ENCODE measurements at places on chromosomes 1 and 21.

DNA sequence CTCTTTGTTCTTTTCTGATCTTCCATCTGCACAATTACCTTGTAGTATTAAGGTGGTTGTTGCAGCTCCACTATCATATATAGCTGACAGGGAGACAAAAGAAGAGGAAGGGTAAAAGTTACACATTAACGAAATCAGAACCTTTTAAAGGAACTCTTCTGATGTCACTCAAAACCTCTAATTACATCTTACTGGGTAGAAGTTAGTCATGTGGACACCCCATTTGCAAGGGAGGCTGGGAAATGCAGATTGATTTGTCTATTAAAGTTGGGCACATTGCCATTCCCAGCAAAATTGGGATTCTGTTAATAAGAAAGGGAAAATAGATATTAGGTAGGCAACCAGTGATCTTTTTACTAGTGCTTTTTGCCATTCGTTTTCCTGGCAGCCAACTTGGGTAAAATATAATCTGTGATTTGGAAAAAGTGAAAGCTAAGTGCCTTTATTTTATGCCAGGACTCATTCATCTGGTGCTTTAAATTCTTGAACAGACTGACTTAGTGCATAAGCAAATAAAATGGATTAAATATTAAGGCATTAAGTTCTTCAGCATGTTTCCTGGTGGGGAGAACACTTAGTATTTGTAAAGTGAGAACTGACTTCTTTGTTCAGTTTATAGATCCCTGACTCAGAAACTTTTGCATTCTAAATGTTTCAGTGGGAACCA is 71.3 kb downstream of the DNM3 start:
- DNase-seq: no peak

- DNase-seq: no peak
Observed at GRCh38 chr1:112371775-112372174, 24.2 kb upstream of the CTTNBP2NL start.

DNA sequence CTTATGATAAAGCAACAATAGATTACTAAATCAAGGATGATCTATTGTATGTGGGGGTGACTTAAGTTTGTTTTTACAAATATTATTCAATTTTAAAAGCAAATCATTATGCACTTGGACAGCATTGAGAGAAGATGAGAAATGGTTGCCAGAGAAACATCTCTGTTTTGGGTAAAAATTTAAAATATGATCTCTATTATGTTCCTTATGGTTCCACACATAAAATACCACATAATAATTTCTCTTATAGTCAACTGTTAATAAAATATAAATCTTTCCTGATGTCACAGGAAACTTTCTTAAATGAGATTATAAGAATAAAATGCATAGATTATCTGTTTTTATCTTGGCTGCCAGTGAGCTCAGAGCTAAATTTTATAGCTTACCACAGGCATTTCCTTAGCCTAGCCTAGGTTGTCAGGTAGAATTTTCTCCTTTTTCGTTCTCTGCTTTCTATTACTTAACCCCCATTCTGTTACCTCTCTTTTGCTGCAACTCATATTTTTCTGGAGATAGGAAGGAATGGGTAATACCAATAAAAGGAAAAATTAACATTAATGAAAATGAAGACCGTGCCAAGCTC is 109.7 kb downstream of the TGFB2 start:
- DNase-seq: no peak

- DNase-seq: no peak
Observed at GRCh38 chr21:26391166-26391565, 181.9 kb downstream of the CYYR1 start.

DNA sequence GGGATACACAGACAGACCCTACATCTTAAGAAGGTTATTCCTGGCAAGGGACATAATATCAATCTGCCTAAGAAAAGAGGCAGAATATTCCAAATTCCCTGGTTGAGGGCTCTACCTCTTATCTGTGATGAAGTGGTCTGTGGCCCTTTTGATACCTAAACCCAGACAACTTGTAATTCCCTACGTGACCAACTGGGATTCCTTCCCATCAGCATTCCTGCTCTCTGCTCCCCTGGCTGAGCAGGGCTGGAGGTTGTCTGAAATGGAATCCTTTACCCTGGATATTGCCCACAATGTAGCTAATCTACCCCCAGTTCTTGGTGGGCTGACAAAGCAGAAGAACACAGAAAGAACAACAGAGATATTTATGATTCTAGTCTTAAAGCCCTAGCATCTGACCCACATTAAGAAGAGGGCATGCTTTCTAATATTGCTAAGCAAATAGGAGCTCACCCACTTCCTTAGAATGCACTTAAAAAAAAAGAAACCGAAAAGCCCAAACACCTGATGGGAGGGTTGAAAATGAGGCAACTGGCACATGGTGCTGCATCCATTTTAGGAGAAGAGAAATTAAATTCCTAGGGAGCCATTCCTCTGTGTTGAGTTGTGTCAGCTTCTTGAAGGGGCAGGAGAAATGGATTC is 36.8 kb downstream of the GADD45A start:
- no peak for DNase-seq

- DNase-seq: no peak
Observed at GRCh38 chr1:226158983-226159382, 27.6 kb downstream of the ACBD3 start.

- DNase-seq: peak; percentile 29
Observed at GRCh38 chr21:34570313-34570712, 44.6 kb downstream of the RCAN1 start.

GRCh38 chr1:242185731-242186130 is 186.8 kb upstream of the MAP1LC3C start:
- no peak for DNase-seq

DNA sequence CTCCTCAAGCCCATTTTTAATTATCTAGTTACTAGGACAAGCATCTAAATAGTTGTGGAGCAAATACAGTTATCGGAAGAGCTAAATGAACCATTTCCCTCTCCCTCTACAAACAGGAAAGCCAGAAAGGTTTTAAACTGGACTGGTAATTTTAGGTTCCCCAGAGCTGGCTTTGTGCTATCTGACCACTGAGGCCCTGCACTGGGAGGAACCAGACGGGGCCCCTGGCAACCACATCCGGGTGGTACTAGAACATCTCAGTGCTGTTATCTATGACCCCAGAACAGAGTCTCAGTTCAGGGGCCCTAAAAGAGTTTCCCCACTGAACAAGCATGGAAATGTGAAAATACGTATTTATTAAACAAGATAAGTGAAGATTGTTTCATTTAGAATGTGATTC is 7.7 kb upstream of the RSPH1 start:
- no peak for DNase-seq

DNA sequence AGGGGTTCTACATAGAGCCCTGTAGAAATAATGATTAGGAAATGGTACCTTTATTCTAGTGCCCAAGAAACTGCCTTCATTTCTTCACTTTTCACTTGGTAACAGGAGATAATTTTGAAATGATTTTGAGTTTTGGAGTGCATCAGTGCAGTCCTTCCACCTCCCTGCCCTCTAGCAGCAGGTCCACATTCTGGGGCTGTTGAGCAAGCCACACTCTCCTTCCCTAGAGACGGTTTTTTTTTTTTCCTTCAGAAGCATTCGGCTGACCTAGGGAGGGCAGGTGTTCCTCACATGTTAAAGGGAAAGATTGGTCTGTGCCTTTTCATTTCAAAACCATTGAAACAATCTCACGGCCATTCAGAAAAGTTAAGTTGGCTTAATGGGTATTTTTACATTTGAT is 39.8 kb downstream of the SLC37A1 start:
- no peak for DNase-seq

- DNase-seq: peak; percentile 52
Observed at GRCh38 chr1:24391882-24392603, 21.5 kb downstream of the STPG1 start.

DNA sequence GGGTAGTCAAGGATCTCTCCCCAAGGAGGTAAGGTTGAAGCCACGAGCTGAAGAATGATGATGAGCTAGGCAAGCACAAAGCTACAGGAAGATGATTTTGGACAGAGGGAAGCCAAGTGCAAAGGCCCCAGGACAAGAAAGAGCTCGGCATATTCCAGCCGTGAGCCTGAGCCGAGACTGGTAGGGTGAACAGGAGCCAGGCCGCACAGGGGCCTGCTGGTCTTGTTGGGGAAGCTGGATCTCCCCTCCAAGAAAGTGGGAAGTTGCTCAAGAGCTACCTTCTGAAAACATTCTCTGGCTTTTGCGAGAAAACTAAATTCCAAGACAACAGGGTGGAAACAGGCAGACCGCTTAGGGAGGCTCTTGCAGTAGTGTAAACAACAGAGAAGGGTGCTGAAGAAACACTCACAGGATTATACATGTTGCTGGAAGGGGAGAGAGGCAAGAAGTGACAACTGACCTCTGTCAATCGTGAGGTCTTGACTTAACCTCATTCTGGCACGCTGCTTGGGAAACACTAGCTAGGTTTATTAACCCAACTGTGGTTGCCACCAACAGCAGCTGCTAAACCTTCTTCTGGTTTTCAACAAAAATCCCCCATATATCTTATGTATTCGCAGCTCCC is 625.2 kb downstream of the SMYD3 start:
- no peak for DNase-seq

DNA sequence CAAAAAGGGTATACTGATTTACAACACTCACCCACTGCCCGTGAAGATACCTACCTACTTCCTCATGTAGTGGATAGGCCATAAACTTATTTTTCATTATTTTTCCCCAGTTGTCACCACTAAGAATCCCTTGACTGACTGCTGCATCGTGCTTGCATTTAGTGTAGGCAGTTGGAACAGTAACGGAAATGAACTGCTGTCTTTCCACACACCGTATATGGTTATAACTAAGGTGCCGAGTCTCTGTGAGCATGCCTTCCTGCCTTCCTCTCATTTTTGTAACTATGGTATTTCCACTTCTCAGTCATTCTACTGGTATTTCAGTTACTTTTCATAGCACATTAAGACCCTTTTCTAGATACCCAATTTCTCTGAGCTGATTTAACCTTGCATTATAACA is 36.4 kb downstream of the SLC35F3 start:
- no peak for DNase-seq

- no peak for DNase-seq
Observed at GRCh38 chr1:202856014-202856413, 32.9 kb downstream of the RABIF start.

DNA sequence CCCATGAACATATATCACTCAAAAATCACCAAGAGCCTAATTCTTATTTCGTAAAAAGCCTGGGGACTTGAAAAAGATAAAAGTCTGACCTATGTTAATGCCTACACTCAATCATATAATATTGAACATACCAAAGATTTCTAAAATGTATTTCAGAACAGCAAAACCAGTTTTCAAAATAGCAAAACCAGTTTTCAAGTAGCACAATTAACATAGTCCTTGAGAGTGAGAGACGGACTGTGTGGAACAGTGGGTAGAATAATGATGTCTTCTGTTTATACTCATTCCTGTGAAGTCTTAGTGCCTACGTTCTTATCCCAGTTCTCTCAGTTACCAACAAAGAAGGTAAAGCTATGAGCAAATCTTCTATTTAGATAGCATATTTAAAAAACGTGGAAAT is 22.3 kb upstream of the RGS2 start:
- DNase-seq: no peak

GRCh38 chr1:51898090-51898734 is 19.7 kb upstream of the NRDC start:
- peak; percentile 99 for DNase-seq

GRCh38 chr1:109917768-109918606 is 7.3 kb downstream of the CSF1 start:
- no peak for DNase-seq

DNA sequence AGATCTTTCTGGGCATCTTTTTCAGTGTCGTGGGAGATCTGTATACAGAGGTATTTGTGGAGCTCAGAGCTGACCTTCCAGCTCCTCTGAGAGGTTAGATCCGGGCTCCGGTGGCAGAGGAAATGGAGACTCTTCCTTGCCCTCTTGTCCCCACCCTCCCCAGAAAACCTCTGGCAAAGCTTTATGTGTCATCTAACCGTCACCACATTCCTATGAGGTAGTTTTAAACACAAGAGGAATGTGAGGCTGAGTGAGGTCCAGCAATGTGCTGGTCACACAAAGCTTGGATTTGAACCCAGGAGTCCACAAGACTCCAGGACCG is 1.2 kb downstream of the CD160 start:
- peak; percentile 84 for DNase-seq

DNA sequence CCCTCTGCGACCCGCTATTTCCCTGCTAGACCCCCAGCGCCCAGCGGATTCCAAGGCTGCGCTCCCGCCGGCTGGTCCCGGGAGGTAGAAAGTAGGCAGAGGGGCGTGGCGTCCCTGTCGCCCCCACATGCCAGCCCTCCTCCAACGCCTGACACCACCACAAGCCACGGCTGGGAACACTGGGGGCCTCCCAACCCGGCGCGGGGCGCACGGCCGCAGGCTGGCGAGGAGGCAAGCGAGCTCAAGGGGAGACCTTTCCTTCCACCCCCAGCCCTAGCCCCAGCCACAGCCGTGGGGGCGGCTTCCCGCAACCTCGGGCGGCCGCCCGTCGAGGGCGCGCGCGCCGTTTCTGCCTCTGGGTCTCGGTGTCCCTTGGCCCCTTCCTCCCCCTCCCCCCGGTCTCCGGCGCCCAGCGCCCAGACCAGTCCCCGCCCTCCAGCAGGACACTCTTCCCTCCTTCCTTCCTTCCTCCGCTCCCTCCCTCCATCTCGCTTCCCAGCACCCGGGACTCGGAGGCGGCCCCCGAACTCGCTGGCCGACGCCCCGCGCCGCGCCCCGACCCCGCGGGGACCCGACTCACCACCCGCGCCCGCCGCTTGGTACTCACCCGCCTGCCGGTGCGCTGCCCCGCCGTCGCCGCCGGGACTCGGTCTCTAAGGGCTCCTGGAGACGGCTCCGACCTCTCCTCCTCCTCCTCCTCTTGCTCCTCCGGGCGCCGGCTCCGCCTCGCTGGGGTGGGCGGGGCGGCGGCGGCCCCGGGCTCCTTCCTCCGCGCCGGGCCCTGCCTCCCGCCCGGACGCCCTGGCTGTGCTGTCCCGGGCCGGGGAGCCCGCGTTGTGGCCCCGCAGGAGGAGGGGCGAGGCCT is at the start of gene GNG12:
GNG12 (minus strand) TSS at position 731 of the 865 bp plus-strand sequence. CDS start 125,781 bp downstream, outside the sequence.
- DNase-seq: peak; percentile 82

DNA sequence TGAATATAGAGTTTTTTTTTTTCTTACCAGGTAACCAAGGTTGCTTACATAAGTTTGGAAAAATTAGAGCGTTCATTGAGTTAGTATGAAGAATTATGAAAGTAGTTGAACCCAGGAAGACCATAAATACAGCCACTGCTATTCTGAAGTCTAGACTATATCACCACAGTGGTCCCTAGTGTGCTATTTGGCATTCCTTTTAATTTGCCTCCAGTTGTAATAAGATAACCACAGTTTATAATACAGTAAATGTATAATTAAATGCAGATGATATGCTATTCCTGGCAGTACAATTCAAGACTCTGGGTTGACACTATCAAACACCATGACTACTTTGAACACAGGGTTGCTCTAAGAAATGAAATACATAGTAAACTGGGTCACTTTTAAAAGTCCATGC is 270.5 kb downstream of the BRINP2 start:
- peak; percentile 62 for DNase-seq
